ENCODE measurements at places on chromosomes 6 and 20. TPM values are rescaled to one million over a fixed set of nuclear protein-coding genes. Genes with fewer than 3 reads are reported as not detected.

KIF25 gene
- not detected for total RNA-seq

CCDC167 gene
- total RNA-seq, result 52.4 TPM

TMEM74B gene
- not detected for total RNA-seq

NFKBIE gene
- total RNA-seq, result 27.7 TPM

TAAR5 gene
- not detected for total RNA-seq

RAD21L1 gene
- not detected for total RNA-seq

CGA gene
- total RNA-seq, result not detected

LRRN4 gene
- not detected for total RNA-seq

GRM1 gene
- total RNA-seq, result not detected

BTNL2 gene
- not detected for total RNA-seq

TOX2 gene
- total RNA-seq, result 0.18 TPM

UST gene
- total RNA-seq, result not detected

GRCh38 chr6:87879132-87879861 is 168.3 kb upstream of the SPACA1 start:
- no peak for DNase-seq

GRCh38 chr20:8271727-8272126 is 139.7 kb downstream of the PLCB1 start:
- DNase-seq, result no peak

- DNase-seq, result no peak
Observed at GRCh38 chr6:130076512-130076911, 58.1 kb downstream of the L3MBTL3 start.

GRCh38 chr6:20416567-20417345 is 15.1 kb downstream of the E2F3 start:
- DNase-seq, result no peak

GRCh38 chr20:3970016-3970415 is 45.3 kb downstream of the RNF24 start:
- DNase-seq, result no peak

DNA sequence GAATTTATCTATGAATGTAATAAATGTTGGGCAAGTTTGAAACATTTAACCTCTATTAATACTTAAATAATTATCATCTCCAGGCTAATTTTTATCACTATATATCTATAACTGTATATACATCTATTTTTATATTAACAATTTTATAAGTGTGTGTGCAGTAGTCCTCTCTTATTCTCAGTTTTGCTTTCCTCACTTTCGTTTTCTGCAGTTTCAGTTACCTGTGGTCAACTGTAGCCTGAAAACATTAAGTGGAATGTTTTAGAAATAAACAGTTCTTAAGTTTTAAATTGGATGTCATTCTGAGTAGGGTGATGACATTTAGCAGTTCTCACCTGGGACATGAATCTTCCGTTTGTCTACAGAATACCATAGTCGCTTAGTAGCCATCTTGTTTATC is 379.4 kb upstream of the MAN1A1 start:
- DNase-seq, result no peak

GRCh38 chr6:51261691-51262090 is 443.0 kb downstream of the TFAP2B start:
- no peak for DNase-seq

GRCh38 chr20:22232473-22232872 is 351.9 kb downstream of the FOXA2 start:
- no peak for DNase-seq

DNA sequence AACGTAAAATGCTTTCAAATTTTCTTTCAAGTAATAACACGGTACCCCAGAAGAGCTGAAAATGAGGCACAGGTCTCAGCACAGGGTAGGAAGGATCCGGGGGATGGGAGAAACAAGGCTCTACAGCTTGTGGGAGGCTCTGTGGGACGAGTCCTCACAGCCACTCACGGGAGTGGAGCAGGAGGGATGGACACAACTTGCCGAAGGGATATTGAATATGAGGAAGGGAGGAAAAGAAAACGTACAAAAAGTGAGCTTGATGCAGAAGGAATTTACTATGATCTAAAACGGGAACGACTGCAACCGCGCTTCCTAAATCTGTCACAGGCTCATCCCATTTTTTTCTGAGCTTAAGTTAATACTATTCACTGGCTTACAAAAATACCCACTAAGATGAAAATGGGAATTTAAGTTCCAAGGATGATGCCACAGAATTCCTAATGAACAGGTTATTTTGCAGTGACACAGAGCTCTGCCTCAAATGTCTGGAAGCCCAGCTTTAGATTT is 72.9 kb downstream of the FYN start:
- no peak for DNase-seq

DNA sequence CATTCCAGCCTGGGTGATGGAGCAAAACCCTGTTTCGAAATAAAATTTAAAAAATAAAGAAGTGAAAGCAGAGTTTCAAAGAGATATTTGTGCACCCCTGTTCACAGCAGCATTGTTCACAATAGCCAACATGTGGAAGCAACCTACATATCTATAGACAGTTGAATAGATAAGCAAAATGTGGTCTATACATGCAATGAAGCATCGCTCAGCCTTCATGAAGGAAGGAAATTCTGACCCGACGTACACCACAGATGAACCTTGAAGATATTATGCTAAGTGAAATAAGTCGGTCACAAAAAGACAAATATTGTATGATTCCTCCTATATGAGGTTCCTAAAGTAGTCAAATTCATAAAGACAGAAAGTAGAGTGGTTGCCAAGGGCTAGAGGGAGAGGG is 6.5 kb upstream of the NCOA6 start:
- no peak for DNase-seq

DNA sequence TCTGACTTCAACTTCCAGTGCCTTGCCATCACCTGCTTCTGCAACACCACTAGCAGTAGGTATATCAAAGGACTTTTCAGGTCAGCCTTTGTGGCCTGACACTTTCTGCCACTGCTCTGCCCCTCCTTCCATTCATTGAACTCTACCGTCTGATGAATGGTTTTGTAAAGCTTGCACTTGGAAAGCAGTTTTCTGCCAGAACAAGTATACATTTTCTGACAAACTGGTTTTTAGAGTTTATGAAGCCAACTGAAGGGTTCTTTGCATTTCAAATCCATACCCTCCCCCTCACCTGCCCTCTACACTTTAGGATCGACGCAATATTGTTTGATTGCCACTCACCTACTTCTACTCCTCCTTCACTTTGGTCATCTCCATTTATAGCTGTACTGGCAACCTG is 603.1 kb downstream of the HACE1 start:
- no peak for DNase-seq

- DNase-seq, result peak; percentile 40
Observed at GRCh38 chr6:53943395-53943794, 148.6 kb downstream of the LRRC1 start.

DNA sequence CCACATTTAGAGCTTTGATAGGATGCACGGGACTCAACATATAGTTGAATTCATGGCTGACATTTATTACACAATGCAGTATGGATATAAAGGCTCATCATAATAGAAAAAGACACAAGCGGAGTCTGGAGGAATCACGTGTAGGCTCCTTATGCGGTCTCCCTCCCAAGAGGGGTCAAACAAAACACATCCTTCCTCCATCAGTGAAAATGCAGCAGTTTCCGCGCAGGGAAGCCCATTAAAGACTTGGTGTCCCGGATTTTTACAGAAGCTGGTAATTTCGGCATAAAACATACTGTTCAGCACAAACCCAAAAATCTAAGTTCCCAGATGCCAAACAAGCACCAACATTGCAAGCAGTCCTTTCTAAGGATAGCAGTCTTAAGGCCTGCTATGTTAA is 1.1 kb downstream of the USP45 start:
- peak; percentile 68 for DNase-seq

GRCh38 chr6:37085198-37085597 is 79.7 kb downstream of the FGD2 start:
- DNase-seq, result no peak

DNA sequence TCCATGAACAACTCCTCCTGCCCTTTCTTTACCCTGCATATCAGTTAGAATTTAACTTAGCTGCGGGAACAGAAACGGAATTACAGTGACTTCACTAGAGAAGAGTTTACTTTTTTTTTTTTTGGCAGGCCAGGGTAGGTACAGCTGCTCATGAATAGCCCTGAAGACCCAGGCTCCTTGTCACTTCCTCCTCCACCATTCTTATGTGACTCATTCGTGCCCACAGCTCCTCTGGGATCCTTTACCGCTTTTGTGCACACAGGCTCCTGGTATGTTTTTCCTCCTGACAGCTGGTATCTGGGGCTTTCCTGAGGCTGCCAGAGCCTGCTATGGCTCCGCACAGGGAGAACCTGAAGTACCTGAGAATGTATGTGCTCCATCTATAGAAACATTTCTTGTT is 3.9 kb upstream of the KCNS1 start:
- no peak for DNase-seq

- DNase-seq, result no peak
Observed at GRCh38 chr6:123215211-123215610, 219.2 kb downstream of the CLVS2 start.

DNA sequence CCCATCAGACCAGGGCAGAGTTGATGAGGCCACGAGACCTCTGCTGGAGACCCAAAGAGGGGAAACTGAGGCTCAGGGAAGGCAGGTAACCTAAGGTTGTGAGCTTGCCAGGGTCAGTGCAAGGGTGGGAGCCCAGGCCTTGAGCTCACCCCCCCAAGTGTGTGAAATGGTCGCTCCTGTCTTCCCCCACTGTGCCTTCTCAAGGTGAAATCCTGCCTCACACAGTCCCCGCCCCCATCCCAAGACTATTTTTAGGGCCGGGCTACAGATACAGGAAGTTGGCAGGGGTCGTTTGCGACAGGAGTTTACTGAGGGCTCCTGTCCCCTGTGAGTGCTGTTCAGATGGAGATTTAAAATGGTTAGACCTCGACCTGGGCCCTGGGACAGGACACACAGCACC is 18.7 kb upstream of the GATA5 start:
- no peak for DNase-seq

GRCh38 chr6:3139090-3139903 is 18.0 kb downstream of the TUBB2A start:
- DNase-seq, result no peak

DNA sequence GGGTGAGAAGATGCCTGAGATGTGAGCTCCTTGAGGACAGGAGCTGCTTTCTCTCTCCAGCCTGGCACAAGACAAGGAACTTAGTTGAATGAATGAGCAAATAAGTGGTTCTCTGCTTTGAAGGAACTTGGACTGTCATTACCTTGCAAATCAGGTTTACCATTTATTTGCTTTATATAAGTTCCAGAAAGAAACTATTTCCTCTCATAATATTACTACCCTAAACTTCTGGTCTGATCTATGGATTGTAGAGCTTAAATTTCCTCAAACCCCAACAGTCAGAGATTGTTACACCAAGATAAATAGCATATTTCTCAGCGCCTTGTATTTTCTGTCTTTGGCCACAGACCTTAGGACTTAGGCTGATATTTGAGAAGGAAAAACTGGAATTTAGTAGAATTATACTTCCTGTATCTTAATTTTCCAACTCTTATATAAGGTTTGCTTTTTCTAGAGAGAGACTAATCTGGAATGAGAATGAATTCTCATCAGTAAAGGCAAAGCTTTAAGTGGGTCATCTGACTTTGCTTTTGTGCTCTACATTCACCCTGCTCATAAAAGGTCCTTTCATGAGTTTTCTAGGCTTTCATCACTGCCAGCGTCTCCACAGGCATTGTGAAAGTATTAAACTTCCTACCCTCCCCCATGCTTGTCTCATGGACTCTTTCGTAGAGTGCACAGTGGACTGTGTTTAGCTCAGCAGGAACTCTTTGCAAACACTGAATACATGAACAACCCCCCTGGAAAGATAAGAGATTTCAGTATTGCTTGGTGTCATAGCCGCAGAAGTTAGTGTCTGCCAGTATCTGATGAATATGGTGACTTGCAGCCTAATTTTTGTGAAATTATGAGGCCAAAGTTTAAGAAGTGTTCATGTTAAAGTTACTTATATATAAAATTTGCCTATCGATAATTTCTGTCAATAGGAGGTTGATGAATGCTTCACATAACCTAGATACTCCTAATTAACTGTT is 74.0 kb downstream of the PTPRA start:
- DNase-seq, result peak; percentile 43

- DNase-seq, result no peak
Observed at GRCh38 chr6:62805431-62805830, 405.8 kb upstream of the FKBP1C start.

DNA sequence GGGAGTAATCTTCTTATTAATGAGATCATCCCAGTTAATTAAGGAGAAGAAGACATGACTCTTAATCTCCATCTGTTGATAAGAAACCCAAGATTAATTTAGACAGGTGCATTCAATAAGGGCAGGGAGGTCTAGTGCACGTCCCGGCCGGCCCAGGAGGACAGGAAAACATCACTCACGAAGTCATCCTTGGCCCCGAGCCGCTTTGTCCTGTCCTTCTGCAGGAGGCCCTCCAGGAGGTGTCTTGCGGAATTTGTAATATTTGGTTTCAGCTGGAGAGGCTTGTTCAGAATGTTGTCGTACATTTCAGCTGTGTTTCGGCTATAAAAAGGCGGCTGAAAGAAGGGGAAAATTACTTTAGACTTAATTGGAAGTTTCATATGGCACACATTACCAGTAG is 118.4 kb upstream of the SLC2A12 start:
- peak; percentile 25 for DNase-seq

GRCh38 chr6:15027472-15027871 is 218.4 kb upstream of the JARID2 start:
- no peak for DNase-seq

- DNase-seq, result no peak
Observed at GRCh38 chr6:170179616-170180324, 111.1 kb downstream of the DLL1 start.

All from G401 (cell line).